ENCODE measurements at places on chromosomes 7 and 10.
A peak's percentile ranks its signal among the peaks of the same experiment; 100 is the strongest.

DNA sequence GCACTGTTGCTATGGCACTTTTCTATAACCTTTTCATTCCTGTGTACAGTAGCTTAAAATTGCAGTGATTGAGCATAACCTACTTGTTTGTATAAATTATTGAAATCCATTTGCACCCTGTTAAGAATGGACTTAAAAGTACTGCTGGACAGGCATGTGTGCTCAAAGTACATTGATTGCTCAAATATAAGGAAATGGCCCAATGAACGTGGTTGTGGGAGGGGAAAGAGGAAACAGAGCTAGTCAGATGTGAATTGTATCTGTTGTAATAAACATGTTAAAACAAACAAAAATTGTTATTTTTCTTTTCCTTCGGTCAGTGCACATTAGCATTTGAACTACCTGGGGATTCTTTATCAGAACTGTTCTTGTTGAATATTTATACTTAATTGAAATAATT, 57.1 kb upstream of the BAMBI start:
- DNase-seq: no peak

DNA sequence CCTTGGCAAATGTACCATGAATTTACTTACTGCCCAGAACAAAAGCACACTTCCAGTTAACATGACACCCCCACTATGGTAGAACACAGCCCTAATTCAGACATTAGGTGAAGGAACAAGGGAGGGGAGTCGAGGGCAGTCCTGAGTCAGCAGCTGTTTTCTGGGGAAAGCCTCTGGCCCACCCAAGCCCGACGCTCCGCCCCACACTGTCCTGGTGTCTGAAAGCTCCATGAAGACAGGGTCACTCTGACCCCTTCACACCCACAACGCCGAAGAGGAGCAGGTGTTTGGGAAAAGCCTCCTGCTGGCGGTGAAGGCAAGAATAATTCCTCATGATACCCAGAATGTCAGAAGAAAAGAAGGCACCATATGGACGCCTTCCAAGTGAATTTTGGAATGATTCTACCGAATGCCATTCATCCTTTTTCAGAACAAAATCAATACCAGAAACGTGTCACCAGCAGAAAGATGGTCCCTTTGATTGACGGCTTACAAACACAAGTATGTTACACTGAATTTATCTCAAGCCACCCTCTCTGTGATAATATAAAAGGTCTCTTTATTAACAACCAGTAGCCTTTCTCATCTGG, 172.1 kb downstream of the DIP2C start:
- DNase-seq: no peak

DNA sequence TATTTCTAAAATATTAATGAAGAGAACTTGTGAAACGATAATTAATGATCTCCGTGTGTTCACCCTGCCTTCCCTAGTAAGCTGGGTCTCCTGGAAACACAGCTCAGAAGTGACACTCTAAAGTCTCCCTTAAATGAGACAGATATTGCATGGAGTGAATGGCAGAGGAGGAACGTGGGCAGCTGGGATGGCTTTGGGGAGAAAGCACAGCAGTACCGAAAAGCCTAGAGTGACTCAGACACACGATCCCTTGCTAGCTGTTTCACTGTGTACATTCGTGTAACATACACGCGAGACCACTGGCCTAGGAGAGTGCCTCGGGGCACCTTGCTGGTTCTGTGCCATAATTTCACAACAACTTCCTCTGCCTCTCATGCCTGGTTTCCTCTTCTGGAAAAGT, 199.9 kb upstream of the TCERG1L start:
- no peak for DNase-seq

DNA sequence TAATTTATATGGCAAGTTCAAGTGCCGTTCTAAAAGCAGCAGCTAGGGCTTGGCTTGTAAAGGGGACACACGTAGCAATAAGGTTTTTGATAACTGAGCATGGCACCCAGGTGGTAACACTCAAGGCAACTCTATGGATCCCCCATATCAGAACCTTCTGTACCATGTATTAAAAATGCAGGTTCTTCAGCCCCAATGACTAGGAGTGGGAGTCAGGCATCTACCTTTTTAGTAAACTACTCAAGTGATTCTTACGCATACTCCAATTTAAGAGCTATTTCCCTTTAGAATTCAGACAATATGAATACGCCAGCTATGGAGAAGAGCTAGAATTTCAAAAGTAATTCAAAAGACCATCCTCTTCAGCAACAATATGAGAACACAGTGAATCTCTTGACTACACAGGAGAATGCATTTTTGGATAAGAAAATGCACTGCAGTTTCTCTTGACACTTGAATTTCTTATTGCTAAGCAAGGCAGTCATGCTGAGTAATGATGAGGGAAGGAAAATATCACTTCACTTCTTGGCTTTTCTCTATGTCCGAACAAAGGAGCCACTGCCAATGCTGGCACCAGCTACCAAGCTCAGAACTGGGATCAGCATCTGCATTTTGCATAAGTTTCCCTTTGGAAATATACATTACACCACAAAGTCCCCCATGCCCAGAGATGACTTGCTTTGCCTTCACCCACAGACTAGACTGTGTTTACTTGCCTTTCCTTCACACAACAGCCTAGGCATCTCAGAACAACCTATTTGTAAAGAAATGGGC, 53.5 kb downstream of the ABLIM1 start:
- DNase-seq: no peak

GRCh38 chr10:8344756-8345155, 290.3 kb downstream of the GATA3 start:
- no peak for DNase-seq

DNA sequence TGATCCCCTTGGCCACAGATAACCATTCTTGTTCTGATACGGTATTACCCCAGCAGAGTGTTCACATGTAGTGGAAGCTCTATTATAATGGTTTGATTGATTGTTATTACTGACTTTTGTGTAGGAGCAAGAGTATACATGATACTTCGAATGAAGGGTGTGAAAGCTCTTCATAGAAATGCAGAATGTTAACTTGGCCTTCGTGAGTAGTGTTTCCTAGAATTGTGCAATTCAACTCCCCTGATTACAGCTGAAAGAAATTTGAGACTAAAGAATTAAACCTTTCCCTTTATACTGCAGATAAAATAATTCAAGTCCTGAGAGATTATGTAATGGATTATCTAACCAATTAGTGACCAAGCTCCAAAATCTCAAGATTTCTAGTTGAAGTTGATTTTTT, 38.2 kb downstream of the MKLN1 start:
- DNase-seq: no peak

DNA sequence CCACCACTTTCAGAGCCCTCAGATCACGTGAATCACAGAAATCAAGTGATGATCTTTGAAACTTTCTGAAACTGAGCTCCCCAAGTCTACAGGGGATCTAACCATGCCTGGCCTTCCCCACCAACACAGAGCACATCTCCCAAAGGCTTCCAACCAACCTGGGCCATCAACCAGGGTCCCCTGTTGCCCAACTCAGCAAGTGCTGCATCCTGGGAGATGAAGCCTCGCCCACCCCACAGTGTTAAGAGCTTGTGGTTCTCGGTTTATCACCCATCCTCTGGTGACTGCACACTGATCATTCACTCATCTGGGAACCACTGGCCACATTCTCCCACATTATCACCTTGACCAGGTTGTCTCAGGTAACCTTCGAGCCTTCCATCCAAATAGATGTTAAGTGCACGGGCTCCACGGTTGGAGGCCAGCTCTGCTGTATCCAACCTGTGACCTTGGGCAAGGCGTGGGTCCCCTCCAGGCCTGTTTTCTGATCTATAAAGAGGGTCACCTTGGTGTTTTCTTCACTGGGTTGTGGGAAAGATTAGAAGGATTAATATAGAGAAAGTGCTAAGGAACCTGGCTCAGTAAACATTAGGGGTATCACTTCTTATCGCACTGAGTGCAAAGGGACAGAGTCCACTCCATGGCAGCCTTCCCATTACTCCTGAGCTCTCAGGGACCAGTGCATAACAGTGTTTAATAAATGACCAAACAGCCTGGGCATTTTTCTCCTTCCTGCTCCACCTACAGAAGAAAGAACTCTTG, 3.6 kb downstream of the ZNF488 start:
- DNase-seq: no peak

DNA sequence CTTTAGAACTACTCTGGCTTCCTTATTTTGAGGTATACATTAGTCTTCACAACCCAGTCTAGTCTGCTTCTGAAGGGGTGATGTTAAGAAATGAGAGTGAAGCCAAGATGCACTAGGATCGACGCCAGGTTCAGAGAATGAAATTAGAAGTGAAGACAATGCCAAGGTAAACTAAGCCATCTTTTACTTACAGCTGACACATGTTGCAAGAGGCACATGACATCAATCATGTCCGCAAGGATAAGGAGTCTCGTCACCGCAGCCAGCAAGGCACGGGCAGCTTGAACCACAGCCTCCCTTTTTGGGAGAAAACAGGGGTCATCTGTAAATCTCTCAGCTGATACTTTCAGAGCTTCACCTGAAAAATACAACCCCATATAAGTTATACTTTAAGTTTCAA, 156.7 kb downstream of the CTNNA3 start:
- DNase-seq: no peak

- no peak for DNase-seq
These were observed 8.9 kb downstream of the COBL start for GRCh38 chr7:51307651-51308210.

DNA sequence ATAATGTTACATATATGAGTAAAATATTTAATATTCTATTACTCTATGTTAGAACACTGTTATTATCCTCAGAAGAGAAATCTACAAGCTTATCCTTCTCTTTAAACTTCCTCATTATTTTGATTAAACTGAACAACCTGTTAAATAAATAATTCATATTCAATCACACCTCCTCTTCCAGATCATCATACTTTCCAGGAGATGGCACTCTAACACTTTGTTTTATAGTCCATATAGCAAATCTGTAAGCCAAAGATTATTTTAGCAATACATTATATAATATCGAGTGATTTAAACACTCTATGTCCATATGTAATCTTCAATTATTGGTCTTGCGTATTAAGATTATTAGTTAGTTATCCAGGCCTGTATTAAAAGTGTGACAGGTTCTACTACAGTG, 694.1 kb downstream of the ANKRD7 start:
- DNase-seq: no peak

GRCh38 chr7:101538596-101539459, 90.3 kb downstream of the MYL10 start:
- no peak for DNase-seq

DNA sequence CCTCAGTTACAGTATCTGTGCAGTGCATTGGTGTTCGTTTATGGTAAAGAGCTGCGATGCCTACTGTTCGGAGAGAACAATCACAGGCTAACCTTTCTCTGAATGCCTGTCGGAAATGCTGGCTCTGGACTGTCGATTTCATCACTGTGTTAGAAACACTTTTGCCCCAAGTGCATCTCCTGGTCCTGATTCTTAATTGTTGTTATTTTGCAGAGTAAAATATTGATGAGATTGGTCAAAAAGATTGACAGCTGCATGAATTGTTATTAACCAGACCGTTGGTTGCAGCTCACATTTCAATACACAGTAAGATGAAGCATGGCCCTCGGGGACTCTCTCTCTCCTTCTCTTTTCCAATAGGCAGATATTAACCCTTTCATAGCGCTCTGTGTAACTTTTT, 557.4 kb upstream of the ADARB2 start:
- no peak for DNase-seq

GRCh38 chr10:75586814-75587213, 155.4 kb downstream of the LRMDA start:
- no peak for DNase-seq

DNA sequence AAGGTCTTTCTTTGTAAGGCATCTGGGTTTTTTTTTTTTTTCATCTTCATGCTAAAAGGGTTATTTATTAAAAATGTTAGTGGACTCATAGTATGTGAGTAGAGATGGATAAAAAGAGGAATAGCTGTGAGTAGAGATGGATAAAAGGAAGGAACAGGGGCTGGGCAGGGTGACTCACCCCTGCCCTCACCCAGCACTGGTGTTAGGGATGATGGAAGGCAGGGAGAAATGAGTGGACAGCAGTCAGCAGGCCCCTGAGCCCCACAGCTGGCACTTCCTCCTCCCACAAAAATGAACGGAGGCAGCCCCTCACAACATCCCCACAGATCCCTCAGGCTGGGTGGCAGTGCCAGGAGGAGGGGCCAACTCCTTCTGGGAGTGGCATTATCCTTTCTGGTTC, 39.3 kb downstream of the ANTXRL start:
- DNase-seq: no peak

- DNase-seq: peak; percentile 31
These were observed 1040.2 kb upstream of the SORCS1 start for GRCh38 chr10:108204528-108205305.

GRCh38 chr7:25615003-25615402, 386.7 kb upstream of the NPVF start:
- no peak for DNase-seq

GRCh38 chr10:44386546-44387052, 1.7 kb upstream of the CXCL12 start:
- peak; percentile 19 for DNase-seq

GRCh38 chr10:1538121-1538520, 199.2 kb downstream of the ADARB2 start:
- no peak for DNase-seq

All from hippocampal formation (tissue), 2 donors.